ENCODE measurements at places on chromosomes 1 and 21.

DNA sequence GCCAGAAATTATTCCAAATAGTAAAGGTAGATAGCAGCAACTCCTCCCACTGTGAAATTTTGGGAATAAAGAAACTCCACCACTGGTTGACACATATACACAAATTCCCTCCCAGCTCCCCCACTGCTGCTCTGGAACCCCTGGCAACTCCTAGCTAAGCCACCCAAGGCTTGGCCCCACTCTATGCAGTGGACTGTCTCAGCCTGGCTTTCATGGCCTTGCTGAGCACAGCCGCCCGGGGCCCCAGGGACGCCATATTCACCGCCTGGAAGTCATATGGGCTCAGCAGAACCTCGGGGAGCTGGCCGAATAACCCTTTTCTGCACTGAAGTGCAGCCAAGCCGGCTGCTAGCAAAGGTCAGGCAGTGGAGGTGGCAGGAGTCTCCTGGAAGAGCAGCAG lies 15.4 kb upstream of the RBM34 start:
- no peak for DNase-seq

DNA sequence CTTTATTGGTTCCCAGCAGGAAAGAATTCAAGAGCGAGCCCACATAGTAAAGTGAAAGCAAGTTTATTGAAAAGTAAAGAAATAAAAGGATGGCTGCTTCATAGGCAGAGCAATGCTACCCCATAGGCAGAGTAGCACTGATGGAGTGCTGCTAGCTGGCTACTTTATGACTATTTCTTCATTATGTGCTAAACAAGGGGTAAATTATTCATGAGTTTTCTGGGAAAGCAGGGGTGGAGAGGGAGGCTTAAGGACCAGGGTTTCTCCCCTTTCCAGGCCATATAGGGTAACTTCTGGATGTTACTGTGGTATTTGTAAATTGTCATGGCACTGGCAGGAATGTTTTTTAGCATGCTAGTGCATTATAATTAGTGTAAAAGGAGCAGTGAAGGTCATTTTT lies 1271.4 kb downstream of the KCNT2 start:
- DNase-seq: no peak

DNA sequence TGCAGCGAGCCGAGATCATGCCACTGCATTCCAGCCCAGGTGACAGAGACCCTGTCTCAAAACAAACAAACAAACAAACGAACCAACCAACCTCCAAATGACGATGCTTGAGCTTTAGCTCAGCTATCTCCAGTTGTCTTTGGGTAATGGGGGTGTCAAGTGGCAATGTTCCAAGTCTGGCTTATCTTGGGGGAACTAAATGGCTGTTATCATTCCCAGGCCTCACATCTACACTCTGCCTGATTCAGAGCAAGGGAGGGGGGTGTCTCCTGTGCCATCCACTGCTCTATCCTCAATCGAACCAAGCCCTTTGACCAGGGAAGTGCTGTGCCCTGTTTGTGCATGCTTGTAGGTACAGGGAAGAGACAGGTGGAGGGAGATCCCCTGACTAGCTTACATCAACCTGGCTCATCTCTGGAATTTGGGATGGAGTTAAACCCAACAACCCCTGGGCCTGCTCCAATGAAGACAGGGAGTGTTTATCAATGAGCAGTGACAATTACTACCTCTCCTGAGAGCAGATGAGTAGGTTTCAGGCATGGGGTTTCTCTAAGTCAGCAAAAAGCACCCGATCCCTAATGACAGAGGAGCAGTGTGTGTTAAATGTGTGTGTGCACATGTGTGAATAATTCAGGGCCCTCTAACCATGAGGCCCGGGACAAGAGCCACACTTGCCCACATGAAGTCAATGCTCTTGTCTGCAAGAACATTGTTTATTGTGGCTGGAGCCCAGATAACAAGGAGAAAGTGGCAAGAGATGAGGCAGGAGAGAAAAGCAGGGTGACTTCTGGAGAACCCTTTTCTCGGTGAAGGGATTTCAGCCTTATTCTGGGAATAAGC lies 20.3 kb upstream of the IL6R start:
- DNase-seq: no peak

GRCh38 chr1:218880484-218881060 lies 293.1 kb upstream of the LYPLAL1 start:
- no peak for DNase-seq

DNA sequence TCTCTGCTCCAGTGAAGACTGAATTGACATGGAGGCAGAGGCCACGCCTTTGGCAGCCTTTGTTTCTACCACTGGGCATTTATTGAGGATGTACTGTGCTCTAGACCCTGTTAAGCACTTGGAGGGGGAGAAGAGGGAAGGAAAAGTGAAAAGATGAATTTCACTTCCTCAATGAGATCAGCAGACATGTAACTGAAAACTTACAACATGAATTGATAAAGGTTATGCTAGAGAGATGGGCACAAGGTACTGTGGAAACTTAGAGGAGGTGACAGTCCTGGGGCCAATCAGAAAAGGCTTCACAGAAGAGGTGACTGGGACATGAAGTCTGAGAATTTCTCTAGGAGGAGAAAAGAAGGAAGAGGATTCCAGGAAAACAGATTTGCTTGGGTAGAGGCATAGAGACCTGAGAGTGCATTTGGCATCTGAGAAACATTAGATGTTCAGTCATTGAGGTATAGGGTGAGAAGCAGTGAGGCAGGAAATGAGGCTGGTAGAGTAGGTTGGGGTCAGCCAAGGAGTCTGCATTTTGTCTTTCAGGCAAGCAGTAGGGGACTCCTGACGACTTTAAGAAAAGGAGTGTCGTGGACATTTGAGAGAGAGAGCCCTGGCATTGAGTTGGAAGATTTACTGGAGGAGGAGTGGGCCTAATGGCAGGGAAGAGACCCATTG lies 113.0 kb downstream of the SYT2 start:
- DNase-seq: no peak

GRCh38 chr1:248918131-248918530 lies 12.1 kb downstream of the PGBD2 start:
- no peak for DNase-seq

- DNase-seq: no peak
Measured at GRCh38 chr1:1171546-1172340, 1.9 kb upstream of the TTLL10 start.

DNA sequence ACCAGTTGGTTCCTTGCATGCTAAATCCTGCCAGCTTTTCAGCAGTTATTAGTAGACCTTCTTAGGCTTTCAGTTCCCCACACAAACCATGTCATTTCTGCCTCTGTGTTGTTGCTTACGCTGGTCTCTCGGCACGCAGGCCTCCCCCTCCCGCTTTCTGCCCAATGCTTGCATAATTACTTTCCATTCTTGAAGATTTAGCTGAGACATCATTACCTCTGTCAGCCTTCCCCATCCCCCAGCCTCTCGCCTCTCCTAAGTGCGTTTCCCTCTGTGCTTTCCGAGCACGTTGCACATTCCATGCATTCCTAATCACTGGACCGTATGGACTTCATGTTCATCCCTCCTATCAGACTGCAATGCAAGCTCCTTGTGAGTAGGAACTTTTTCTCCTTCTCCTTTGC lies 26.8 kb downstream of the TSHB start:
- no peak for DNase-seq

DNA sequence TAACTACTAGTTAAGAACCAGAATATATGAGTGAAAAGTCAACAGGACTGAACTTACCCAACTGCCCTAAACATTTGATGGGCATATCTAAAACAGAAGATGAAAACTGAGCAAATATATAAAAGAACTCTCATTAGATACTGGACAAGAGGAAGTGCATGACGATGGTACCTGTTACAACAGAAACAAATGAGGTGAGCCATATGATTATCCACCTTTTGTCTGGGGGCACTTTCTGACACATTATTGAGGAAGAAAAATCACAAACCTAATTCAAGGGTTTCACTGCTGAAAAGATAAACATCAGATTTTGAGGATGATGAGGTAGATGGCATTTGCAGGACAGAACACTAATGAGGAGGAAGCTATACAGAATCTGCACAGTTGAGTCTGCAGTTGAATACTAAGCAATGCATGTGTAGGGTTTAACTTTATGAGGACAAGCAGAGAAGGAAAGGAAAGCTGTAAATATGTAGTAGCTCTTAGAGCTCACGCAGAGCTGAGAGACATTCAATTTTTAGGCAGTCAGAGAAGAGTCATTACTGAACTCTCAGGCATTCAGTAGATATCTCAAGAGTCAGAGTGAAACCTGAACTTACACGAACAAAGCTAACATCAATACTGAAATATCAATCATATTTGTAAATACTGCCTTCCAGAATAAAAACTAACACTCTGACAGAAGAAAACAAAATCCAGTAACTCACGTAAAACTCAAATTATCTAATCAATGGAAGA lies 262.1 kb downstream of the AKT3 start:
- DNase-seq: no peak

DNA sequence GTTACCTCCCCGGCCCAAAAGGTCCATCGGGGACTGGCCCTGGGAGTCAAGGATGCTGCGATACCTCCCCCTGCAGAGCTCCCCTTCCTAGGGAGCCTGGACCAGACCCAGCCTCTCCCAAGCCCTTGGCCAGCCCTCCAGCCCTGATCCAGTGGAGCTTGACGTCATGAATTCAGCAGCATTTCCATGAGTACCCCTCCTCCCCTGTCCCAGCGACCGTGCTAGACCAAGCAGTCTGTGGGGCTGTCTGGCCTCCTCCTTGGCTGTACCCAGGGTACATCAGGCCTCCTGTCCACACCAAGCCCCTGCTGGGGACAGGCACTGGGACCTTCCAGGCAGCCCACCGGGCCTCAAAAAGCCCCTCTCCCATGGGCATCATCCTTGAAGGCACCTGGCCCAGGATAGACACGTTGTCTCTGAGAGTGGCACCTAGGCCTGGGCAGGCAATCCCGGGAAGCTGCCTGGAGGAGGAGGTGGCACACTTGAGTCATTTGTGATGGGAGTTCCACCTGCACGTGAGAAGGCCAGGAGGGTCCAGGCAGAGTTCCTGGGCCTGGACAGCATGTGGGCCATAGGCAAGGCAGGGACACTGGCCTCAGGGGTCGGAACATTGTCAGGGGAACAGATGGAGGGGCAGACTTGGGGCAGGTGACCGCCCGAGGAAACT lies 46.4 kb downstream of the WNT9A start:
- DNase-seq: peak; percentile 7

Measured in T-helper 1 cell (primary cell).